ENCODE measurements at places on chromosomes 2 and 18.

- DNase-seq = no peak
Observed at GRCh38 chr2:74573747-74574562, 19.4 kb downstream of the DOK1 start.

DNA sequence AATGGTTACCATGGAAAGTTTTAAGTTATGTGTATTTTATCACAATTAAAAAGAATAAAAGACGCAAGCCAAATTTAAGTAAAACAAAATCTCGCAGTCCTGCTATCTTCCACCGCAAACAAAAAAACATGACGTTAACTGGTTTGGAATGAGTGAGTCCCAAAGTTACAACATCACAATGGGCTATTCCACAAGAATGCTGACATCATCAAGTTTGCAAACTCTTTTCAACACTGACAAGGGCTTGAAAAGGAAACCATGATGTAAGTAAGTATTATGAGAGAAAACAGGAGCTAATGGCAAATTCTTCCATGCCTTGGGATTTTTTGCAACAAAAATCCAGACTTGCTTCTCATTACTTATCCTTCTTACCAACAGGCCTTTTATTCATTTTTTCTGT is 31.1 kb downstream of the SIGLEC15 start:
- no peak for DNase-seq

- DNase-seq = no peak
Observed at GRCh38 chr2:16126517-16127275, 186.3 kb downstream of the MYCN start.

- DNase-seq = no peak
Observed at GRCh38 chr2:28755421-28755820, 3.8 kb downstream of the PPP1CB start.

DNA sequence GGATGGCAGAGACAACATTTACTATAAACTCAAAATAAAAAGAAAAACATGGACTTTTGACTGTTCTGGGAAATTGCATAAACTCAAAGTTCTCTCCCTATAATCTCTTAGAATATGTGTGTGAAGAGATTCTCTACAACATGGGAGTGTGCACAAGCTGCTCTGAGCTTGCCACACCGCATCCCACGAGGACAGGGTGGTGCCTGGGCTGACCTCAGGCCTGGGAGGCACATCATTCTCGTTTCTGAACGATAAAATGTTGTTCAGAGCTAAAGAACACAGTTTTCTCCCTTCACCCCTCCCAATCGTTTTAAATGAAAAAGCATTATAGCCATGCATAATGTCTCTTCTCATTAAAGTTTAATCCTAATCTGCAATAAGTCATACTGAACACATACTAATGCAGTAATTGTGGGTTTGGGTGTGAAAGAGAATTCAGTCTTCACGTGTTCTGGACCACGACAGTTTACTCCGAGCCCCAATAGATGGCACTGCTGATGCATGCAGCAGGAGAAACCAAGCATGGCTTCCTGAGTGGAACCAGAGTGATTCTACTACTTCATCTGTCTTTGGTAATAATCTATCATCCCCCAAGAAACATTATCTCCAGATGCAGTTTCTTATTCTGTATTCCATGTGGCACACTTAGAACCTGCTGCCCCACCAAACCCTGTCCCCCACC is 46.9 kb upstream of the LAMA1 start:
- DNase-seq = no peak

GRCh38 chr2:65901756-65902155 is 469.4 kb upstream of the SPRED2 start:
- DNase-seq = no peak
